Right cardiac atrium (tissue), 5 donors: ENCODE measurements at places on chromosomes 7 and 10. TPM values are rescaled to one million over a fixed set of nuclear protein-coding genes. Genes with fewer than 3 reads are reported as not detected.

- DNase-seq, result no peak
Measured at GRCh38 chr10:127313996-127314700, 117.8 kb upstream of the INSYN2A start.

DNA sequence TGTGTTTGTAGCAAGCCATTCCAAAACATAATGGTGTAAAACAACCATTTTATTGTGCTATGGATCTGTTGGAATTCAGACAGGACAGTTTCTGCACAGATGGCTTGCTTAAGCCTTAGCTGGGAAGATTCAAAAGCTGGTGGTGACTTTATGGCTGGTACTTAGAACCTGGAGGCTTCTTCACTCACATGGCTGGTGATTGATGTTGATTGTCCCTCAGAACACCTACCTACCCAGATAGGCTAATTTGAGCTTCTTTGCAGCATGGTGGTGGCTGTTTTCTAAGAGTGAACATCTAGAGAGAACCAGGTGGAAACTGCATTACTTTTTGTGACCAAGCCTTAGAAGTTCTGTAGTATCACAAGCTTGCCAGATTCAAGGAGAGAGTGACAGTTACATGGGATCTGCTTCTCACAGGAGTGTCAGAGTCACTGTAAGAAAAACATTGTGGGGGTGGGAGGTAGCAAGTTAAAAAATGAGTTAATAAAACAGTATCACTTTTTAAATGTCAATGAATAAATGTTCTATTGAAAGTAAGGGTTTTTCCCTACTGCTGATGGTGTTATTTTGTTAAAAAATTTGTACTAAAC lies 7.1 kb downstream of the R3HCC1L start:
- DNase-seq, result no peak

GRCh38 chr10:79246606-79247275 lies 100.5 kb upstream of the PPIF start:
- peak; percentile 94 for DNase-seq

DNA sequence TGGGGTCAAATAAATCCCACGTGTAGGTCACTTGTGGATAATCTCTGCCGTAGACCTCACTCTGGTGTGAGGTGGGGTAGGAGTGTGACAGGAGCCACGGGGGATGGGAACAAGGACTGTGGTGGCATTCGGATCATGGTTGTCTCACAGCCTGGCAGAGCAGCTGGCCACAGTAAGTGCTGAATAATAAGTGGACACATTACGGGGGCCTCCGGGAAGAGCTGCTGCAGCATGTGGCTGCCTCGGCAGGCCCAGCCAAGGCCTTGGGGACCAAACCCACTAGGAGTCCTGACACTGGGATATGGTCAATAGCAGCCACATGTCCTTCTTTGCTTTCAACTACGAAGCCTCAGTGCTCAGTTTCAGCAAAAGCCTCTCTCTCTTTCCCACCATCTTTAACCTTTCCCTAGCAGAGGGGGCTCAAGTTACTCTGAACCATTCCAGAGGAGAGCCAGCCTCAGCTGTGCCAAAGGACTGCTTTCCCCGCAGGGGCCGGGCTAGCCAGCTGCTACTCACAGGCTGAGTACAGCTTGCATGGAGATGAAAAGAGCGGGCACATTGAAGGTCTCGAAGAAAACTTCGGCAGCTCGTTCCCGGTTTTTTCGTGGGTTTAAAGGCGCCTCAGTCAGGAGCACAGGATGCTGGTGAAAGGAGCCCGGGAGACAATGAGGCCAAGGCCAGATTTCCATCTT lies 17.3 kb downstream of the ACTR1A start:
- no peak for DNase-seq

GRCh38 chr10:126101325-126101724 lies 205.0 kb downstream of the FANK1 start:
- no peak for DNase-seq

The BRI3 gene
- 198 TPM for total RNA-seq

The SPDYE5 gene
- total RNA-seq, result not detected

The LIPJ gene
- total RNA-seq, result 0.14 TPM
